ENCODE measurements at places on chromosomes 2 and 18.

GRCh38 chr2:97267411-97268074 lies 154.6 kb downstream of the ANKRD36 start:
- no peak for DNase-seq

- DNase-seq: no peak
Measured at GRCh38 chr2:40964509-40965250, 512.8 kb upstream of the SLC8A1 start.

DNA sequence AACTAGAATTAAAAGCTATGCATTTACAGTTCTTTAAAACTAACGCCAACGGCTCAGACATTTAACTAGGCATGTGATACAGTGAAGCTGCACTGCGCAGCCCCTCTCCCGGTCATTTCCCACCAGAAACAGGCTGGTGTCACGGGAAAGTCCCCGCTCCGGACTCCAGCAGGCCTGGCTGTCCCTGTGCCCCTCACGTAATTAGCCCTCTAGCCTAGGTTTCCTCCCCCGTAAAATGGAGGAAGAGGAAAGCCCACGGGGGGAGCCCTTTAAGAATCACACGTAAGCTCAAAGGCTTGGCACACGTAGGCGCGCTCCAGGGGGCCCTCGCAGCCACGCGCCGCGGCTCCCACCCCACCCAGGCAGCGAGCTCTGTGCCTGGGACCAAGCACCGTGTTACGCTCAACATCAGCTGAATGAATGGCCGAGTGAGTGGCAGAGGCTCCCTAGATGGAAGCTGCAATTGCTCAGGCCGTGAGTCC lies 48.0 kb downstream of the KCNIP3 start:
- no peak for DNase-seq

DNA sequence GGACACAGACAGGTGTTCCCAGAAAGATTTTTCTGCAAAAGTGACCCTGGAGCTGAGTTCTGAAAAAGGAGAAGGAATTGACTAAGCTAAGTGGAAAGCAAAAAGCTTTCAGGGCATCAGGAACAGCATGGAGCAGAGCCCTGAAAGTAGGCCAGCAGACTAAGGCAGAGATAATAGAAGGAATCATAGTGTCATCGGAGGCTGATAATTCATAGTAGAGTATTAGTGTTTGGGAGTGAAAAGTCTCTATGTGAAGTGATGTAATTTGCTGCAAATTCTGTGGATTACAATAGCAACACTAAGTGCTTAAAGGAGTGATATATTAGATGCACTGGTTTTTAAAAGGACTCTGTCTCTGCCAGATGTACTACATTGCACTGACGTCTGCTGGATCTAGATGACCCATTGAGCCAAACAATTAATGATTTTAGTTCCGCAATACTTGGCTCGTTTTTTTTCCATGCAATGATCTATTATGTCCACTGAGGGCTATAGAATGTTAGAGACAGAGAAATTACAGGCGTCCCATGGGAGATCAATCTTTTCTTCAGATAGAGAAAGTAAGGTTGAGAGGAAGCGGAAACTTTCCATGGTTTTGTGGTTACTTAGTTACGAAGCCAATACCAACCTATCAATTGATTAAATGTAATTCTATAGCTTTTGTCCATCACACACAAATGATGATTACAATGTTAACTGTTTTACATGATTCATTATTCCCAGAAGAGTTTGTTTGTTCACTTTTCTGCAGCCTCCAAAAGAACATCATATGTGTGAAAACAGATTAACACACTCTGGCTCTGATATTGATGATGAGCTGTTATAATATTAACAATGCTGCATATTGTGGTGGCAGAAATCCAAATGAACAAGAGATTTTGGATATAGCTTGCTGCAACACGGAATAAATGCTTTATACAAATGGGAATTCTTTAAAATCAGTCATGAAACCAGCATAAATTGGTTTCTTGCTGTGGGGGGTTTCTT lies 143.7 kb downstream of the MC4R start:
- no peak for DNase-seq

DNA sequence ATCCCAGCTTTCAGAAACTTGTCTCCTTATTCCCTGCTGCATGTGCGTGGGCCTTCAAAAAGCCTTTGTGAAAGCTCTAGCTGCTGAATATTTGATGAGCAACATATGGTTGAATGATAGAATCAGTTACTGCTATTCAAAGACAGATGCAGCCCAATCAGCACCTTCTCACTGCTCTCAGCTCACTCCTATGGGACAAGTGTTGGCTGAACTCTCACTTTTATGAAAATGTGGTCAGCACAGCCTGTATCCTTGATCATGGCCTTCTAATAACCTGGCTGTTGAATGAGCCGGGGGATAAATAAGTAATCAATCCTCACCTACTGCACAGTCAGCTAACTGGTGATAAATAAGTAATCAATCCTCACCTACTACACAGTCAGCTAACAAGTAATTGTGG lies 103.2 kb downstream of the PIEZO2 start:
- DNase-seq: no peak

DNA sequence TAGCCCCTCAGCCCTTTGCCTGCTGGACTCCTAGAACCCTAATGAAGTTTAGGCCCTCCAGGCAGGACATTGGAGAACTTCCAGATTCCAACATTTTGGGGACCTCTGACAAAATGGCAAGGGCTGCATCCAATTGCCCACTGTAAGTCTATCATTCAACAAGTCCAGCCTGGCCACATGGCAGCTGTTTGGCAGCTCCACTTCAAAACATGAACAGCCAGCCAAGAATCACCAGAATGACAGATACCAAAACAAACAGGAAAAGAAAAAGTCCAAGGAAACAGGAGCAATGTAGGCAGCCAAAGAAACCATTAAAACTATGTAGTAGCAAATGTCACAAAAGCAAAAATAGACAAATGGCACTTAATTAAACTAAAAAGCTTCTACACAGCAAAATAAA lies 25.5 kb downstream of the SLC4A5 start:
- DNase-seq: no peak

DNA sequence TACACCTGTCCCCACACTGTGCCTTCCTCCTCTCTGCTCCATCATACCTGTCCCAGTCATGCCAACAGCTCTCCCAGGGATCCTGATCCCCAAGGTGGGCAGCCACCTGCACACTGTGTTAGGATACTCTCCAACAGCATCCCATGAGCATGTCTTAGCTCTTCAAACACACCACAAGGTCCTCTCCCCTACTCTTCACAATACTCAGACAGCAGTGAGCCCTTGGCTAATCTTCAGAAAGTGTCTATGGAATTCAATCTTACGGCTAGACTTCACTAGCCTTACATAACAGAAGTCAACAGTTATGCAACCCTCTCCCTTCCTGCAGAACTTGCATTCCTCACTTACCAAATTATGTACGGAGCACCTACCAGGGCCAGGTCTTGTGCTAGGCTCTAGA lies 79.9 kb downstream of the MYO5B start:
- DNase-seq: no peak

- DNase-seq: no peak
Measured at GRCh38 chr2:69483696-69484095, 46.5 kb upstream of the NFU1 start.

DNA sequence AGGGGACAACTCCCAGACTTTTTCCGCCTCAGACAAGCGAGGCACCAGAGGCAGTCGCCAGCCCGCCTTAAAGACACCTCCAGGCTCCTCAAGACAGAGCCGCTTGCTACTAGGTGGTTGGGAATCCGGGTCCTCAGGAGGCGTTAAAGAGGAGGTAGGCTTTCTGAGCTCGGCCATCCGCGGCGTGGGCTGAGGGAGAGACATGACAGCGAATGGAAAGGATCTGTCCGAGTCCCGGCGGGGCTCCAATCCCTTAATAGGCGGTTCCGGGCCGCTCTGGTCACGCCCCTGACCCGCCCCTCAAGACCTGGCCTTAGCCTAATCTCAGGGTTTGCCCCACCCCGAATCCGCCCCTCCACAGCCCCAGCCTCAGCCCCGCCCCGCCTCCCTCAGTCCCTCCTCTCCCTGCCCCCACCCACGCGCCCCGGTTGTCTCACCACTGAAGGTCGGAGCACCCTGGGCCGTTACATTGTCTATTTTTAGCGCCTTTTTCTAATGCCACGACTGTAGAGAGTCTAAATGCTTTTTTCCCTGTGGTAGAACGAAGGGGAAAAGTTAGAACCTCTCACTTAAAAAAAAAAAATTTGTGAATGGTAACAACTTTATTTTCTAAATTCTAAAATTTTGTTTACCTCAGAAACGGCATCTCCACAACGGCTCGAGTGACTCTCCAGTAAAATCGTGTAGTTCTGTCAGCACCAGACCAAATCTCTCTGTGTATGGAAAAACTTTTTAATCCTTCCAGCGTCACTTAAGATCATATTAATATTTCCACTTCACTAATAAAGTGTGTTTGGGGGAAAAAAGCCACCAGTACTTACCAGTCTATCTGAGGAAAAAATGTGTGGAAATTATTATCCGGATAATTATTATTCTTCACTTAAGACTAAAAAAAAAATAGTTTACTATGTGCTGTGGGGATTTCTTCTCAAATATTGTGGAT lies at the start of gene RAD51AP2:
Gene RAD51AP2, minus strand, starts transcription at position 229 of the 943 bp plus-strand sequence. Its CDS starts 25 bp downstream, at position 204.
- peak; percentile 51 for DNase-seq

- no peak for DNase-seq
Measured at GRCh38 chr2:147033044-147033443, 811.8 kb upstream of the ACVR2A start.

- no peak for DNase-seq
Measured at GRCh38 chr2:28291811-28292440, 100.7 kb upstream of the FOSL2 start.

DNA sequence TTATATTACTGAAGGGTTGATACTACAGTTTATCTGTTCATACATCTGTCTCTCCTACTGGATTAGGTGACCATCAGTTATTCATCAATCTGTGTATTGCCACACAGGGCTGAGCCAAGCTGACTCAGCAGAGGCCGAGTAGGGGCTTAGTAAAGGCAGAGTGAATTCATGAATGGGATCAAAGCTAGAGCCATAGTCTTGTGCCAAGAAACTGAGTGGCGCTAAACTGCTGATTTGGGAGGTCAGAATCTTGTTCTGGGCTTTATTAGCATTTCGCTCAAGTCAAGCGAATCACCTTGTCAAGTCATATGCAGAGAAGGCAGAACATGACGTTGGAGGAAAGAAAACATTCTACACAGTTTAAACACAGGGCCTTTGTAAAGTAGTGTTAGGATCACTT lies 34.1 kb downstream of the SOCS6 start:
- DNase-seq: no peak

DNA sequence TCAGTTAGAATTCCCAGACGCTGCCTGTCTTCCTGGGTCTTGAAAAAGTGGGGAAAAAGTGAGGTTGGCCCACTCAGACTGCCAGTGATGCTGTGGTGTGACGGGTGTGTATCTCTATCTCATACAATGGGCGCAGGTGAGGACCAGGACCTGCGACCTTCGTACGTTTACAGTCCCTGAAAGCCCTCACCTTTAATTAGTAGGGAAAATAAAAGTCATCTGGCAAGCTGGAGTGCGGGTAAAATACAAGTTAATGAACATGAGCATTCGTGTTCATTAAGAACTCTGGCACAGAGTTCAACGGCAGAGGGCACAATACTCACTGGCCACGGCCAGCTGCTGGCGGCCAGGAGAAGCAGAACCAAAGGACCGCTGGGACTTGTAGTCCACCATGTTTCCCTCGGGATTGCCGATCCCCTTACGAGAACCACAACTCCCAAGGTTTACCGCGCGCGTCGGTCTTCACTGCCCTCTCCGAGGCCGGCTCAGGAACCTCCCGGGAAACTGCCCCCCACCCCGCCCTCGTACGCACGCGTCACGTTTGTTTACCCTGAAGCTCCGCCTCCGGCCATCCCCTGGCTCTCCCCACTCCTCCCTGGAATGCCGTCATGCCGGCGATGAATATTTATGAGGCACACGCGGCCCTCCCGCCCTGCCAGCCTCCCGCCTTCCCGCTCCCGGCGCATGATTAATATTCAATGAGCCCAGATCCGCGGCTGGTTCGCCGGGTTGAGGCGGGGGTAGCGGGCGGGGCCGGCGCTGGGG lies 488 bp upstream of the PHLPP1 start:
- peak; percentile 100 for DNase-seq

DNA sequence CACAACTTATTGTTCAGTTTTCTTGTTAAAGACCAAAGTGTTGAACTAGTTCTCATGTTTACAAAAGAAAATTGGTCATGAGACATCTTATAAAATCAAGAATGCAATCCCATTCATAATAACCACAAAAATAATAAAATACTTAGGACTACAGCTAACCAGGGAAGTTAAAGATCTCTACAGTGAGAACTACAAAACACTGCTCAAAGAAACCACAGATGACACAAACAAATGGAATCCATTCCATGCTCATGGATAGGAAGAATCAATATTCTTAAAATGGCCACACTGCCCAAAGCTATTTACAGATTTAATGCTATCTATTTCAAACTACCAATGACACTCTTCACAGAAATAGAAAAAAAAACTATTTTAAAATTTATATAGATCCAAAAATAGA lies 1354.8 kb upstream of the CDH2 start:
- DNase-seq: no peak

DNA sequence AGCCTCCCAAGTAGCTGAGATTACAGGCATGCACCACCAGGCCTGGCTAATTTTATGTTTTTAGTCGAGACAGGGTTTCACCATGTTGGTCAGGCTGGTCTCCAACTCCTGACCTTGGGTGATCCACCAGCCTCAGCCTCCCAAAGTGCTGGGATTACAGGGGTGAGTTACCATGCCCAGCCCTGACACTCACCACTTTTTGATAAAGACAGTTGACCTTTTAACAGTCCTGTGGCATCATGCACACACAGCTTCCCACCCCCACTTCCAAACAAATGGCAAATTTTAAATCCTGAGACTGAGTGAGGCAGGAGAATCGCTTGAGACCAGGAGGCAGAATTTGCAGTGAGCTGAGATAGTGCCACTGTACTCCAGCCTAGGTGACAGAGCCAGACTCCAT lies 6.2 kb upstream of the DNAJB2 start:
- no peak for DNase-seq

- DNase-seq: peak; percentile 88
Measured at GRCh38 chr2:29923110-29923721, 1.8 kb upstream of the ALK start.

DNA sequence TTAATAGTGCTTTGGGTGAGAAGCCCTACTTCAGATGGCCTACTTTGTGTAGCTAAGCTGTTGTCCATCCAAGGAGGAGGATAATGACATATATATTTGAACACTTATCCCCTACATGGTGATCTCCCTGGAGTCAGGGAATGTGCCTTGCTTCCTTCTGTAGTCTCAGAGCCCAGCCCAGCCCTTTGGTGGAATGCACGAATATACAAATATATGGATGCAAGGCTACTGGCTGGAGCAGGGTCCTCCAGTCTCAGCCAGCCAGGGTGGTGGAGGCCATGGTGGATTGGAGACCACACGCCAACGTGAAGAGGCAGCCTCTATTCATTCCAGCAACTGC lies 150.6 kb upstream of the RIOK3 start:
- no peak for DNase-seq

Data from hematopoietic multipotent progenitor cell treated with erythropoietin and hydrocortisone succinate and interleukin-3 and kit ligand, for 4 days (in vitro differentiated cells).